ENCODE measurements at places on chromosomes 5 and 9.

- no peak for DNase-seq
Measured at GRCh38 chr5:66306844-66307315, 162.8 kb downstream of the SREK1 start.

DNA sequence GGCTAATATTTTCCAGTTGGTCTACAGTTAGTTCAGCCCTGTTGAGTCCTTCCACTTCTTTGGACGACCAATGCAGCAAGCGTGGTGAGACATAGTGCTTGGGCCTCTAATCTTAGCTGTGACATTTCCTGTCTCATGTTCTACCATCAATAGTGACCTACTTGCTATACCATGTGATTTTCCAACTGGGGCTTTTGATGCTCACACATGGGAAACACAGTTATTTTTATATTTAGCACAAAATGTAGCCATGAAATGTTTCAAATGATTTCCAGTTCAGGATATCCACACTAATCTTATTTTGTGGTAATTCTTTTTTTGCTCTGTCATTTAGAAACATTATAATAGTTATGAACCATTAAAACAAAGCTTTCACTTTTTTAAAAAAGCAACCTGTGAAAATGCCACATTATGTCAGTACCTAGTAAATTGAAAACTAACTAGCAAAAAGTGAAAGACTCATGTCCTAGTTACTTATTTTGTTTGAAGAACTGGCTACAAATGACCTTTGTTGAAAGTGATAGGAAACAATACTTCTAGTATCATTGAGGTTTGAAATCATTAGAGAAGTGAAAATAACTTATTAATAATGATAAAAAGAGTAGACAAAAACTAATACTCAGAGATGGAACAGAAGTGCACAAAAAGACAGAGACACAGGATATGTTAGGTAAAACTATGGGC is 18.3 kb downstream of the MARCHF3 start:
- DNase-seq, result no peak

- no peak for DNase-seq
Measured at GRCh38 chr5:110665184-110665726, 61.2 kb downstream of the TMEM232 start.

- DNase-seq, result no peak
Measured at GRCh38 chr5:164224772-164225171, 719.4 kb downstream of the MAT2B start.

DNA sequence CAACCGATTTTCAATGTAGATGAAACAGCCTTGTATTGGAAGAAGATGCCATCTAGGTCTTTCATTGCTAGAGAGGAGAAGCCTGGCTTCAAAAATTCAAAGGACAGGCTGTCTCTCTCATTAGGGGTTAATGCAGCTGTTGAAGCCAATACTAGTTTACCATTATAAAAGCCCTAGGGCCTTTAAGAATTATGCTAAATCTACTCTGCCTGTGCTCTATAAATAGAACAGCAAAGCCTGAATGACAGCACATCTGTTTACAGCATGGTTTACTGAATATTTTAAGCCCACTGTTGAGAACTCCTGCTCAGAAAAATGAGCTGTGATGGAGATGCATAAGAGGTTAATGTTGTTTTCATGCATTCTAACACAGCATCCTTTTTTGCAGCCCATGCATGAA is 188.5 kb downstream of the TRIM32 start:
- no peak for DNase-seq

DNA sequence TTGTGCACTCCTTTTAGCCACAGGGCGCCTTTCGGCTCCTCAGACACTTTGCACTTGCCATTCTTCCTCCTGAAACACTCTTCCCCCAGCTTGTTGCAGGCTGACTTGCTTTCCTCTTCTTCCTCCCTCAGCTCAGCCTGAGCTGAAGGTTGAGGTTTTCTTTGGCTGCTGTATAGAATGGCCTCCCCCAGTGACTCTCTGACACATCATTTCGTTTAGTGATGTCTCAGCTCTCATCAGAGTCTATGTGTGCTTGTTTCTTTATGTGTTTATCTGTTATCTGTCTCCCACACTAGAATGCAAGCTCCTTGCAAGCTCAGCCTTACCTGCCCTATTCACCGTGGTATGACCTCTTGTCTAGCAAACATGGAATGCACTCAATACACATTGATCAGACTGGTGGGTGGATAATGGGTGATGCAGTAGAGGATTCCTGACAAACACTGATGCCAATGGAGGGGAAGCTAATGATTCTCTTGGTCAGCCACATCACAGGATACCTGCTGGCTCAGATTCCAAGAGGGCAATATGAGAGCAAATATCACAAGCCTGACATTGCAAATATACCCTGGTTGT is 112.9 kb upstream of the STC2 start:
- DNase-seq, result no peak

DNA sequence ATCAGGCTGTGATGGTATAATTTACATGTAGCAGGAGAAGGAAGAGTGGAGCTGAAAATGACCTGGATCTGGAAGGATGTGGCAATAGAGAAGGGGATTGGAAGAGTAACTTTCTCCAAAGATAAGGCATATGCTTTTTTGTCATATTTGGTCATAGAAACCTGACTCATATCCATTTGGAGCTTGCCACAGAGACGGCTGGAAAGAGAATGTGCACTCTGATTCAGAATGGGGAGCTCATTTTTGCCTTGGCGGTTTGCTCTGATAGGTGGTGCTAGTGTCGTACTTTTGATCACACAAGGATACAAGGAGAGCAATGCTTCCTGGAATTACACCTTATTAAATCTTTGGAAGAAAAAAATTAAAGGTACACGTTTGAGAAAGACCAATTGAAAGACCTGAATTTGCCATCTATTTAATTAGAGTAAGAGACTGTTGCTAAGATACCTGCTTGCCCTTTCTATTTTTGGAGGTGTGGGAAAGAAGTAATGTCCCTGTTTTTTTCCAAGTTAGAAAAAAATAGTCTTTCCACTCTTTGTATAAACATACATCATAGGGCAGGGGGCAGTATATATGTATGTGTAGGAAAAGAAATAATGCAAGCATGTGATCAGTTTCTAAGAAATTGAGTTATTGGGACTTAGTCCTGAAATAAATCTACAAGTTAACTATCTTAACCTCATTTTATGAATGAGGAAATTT is 5.4 kb downstream of the LSM11 start:
- no peak for DNase-seq

- DNase-seq, result peak; percentile 58
Measured at GRCh38 chr5:134503088-134503936, 22.2 kb upstream of the JADE2 start.

DNA sequence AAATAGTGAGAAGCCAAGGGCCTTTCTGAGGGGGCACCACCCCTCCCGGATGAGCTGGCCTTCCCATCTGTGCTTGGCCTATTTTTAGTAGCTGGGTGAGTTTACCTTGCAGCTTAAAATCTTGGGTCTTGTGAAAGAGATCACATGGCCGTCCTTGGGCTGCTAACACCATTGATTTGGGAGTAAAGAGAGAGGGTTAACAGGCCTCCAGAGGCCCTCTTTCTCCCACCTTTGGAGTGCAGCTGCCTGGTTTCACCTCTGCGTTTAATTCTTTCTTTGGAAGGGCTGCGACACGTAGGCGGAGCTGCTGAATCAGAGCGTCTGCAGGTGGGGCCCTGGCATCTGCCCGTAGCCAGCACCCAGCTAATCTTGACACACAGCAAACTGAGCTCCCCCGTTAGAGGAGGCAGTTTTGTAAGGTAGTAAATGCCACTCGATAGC is 12.8 kb downstream of the OLFM1 start:
- no peak for DNase-seq

GRCh38 chr5:59542851-59543820 is 350.4 kb downstream of the PDE4D start:
- DNase-seq, result no peak

DNA sequence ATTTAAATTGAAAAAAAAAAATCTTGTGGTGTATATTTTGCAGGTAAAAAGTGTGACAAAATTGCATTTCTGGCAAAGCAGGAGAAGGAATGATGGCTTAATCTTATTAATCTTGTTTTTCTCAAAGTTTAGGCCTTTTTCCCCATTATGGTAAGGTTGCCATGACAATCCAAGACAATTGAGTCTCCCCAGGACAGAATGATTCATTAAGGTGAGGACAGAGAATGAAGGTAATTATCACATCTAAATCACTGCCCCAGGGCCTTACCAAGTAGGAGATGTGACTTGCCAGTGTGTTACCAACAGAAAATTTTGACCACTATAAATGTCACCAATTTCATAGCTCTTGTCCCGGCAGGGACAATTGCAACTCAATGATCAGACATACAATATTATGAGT is 439.2 kb downstream of the DNAH5 start:
- no peak for DNase-seq

DNA sequence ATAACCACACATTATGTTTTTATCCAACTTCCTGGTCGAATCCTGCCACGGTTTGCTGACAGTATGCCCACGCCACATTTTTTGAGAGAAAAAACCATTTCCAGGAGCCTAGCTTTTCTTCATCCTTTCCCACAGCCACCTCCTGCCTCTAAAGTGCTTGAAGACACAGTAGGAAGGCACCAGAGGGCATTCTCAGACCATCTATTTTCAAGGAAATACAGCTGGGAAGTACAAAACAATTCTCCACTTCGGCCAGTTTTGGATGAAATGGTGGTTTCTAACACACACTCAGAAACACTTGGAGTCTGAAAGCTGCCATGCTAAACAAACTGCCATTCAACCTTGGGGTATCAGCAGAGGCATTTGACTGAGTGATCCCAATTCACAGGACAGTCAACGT is 86.3 kb upstream of the RPS23 start:
- DNase-seq, result no peak

DNA sequence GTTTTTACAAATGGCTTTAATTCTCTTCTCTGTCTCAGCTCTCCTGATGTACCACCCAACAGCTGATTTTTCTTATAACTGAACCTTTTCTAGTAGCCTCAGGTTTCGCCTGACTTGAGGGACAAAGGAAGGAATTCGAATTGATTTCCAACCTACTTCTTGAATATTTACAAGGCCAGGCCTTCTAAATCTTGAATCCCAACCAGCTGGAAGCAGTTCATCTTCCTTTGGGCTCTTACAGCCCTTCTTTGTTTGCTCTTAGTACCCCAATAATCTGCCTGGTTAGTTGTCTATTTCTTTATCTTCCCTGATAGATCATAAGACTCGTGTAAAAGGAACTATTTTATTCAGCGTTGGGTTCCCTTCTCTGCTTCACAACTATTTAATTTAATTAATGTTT is 95.9 kb downstream of the NLN start:
- DNase-seq, result no peak

- DNase-seq, result no peak
Measured at GRCh38 chr5:451587-452458, 8.8 kb downstream of the EXOC3 start.

DNA sequence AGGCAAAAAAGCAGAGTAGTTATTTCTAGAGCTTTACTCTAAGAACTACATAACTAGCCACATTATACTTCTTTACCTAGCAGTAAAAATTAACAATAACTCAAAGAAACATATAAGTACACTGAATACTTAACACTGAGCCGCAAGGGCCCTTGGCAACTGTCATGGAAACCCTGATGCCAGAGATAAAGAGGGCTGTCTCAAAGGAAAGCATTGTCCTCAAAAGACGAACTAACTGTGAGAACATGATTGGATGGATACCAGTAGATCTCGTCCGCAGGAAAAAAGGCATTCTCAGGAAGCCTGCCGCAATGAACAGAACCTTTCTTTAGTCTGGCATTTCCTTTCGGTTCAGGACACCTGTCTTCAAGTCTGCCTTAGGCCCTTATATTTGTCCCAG is 379.0 kb upstream of the SLC30A5 start:
- no peak for DNase-seq

- peak; percentile 64 for DNase-seq
Measured at GRCh38 chr5:5494489-5495402, 72.3 kb downstream of the ICE1 start.

- DNase-seq, result no peak
Measured at GRCh38 chr5:124661317-124662141, 84.9 kb downstream of the ZNF608 start.

DNA sequence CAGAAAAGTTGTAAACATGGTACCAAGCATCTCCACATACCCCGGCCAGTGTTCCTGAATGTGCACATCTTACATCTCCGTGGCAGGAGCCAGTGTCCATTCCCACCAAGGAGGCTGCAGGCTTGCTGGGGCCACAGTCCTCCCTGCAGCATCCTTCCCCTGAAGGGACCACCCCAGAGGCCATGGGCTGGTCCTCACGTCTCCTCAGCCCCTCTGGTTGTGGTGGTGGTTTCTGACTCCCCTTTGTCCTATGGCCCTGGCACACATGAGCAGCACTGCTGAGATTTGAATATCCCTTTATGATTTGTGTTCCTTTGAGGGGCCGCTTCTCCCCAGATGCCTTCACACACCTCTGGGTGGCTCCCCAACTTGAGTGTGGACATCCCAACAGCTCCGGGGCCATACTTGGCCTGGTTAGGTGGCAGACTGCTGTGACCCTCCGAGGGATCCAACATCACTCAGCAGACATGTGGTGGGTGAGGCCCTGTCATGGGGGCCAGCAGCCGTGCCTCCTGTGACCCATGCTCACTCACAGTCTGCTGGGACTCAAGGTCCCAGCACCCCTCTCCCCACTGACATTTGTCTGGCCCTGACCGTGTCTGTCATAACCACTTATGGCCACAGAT is 14.3 kb downstream of the PHF2 start:
- DNase-seq, result peak; percentile 9

- DNase-seq, result no peak
Measured at GRCh38 chr5:172343741-172344140, 60.2 kb upstream of the UBTD2 start.

- no peak for DNase-seq
Measured at GRCh38 chr9:76787677-76788076, 23.4 kb downstream of the PCA3 start.

- DNase-seq, result no peak
Measured at GRCh38 chr9:128505414-128505765, 871 bp downstream of the GLE1 start.

DNA sequence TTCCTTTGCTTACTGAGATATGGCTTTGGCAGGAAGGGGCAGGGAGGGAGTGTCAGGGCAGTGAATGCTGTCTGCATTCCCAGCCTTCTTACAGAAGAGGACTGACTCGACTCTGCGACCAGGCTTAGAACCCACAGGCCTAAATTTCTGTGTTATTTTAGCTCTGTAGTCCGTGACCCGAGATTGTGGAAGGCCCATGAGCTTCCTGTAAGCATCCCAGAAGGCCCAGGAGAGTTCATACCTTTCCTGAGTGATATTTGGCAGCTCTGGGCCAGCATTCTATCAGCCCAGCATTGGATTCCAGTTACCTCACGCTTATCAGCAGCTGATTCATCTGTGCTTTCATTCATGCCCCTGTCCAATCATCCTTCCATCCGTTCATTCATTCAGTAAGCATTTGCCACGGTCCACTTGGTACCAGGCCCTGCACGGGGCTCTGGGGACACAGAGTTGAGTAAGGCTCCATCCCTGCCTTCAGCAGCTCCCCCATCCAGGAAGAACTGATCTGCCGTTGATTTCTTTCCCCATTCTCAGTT is 28.2 kb upstream of the RPL26L1 start:
- no peak for DNase-seq

GRCh38 chr5:72355706-72356299 is 35.6 kb downstream of the PTCD2 start:
- DNase-seq, result no peak

DNA sequence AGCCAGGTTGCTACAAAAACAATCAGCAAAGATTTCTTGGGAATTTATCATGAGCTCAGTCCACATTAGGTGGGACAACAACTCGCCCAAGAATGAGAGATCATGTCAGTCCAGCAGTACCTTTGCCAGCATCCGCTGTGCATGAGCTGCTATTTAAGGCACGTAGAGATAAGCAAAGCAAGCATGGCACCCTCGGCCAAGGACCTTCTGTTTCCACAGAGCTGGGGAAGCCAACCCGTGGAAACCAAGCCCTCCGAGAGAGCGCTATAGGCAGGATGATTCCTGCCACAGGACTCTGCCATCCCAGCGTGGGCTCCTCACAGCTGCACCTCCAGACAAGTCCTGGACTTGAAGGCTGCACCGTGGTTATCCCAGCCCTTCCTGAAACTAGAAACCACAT is 189.5 kb upstream of the PPP1R26 start:
- DNase-seq, result no peak
